T-cell (primary cell): ENCODE measurements at places on chromosomes 12 and 14.

GRCh38 chr12:50313256-50313931 is 30.1 kb upstream of the LIMA1 start:
- H3K27ac ChIP-seq: no peak overlapping the region
- H3K36me3 ChIP-seq: no peaks in the 10 kb centered on the region
- no peak overlapping the region for H3K4me3 ChIP-seq
- DNase-seq: no peak
- H3K4me1 ChIP-seq: no peaks in the 10 kb centered on the region
- no peaks in the 10 kb centered on the region for H3K27me3 ChIP-seq

DNA sequence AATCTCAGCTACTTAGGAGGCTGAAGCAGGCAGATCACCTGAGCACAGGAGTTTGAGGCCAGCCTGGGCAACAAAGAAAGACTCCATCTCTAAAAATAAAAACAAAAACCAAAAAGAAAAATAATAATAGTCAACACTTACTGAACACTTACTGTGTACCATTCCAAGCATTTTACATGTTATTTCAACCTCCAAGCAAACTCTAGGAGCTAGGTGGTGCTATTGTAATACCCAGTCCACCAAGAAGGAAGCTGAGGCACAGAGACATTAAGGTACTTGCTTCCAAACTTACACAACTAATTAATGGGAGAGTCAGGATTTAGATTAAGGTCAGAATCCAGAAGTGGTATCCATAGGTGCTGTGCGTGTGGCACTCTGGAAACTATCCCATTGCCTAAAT is 13.7 kb upstream of the OR6J1 start:
- H3K4me3 ChIP-seq: no peak overlapping the region
- H3K4me1 ChIP-seq: no peaks in the 10 kb centered on the region
- no peaks in the 10 kb centered on the region for H3K36me3 ChIP-seq
- no peaks in the 10 kb centered on the region for H3K27me3 ChIP-seq
- H3K27ac ChIP-seq: no peak overlapping the region

- H3K4me1 ChIP-seq: no peaks in the 10 kb centered on the region
- no peak overlapping the region for H3K27ac ChIP-seq
- H3K36me3 ChIP-seq: no peaks in the 10 kb centered on the region
- no peak for DNase-seq
Measured at GRCh38 chr12:119868992-119869391, 8.1 kb downstream of the CIT start.

- no peak for DNase-seq
- H3K36me3 ChIP-seq: no peaks in the 10 kb centered on the region
- no peak overlapping the region for H3K27ac ChIP-seq
- no peaks in the 10 kb centered on the region for H3K27me3 ChIP-seq
Measured at GRCh38 chr12:21718944-21719650, 55.4 kb downstream of the KCNJ8 start.

DNA sequence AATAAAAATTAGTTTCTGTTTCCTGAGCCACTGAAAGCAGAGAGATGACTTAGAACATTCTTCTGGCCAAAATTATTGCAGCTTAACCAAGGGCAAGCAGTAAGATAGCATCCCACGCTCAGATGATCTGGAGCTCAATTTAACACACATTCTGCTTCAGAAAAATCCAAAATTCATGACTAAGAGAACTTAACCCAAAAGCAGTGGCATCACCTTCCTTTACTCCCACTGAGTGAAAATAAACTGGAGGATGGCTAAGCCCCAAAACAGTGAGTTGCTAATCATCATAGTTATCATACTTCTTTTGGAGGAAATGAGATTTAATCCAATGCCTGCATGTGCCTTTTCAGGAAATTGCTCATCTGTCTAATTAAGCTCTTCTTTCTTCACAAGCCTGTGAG is 195.4 kb downstream of the DUSP6 start:
- H3K4me1 ChIP-seq: no peaks in the 10 kb centered on the region
- H3K36me3 ChIP-seq: no peaks in the 10 kb centered on the region
- DNase-seq: no peak
- no peak overlapping the region for H3K27ac ChIP-seq
- H3K4me3 ChIP-seq: no peak overlapping the region
- H3K27me3 ChIP-seq: no peaks in the 10 kb centered on the region

GRCh38 chr12:101813117-101813516 is 17.6 kb downstream of the GNPTAB start:
- H3K4me3 ChIP-seq: no peak overlapping the region
- no peak overlapping the region for H3K27ac ChIP-seq
- DNase-seq: no peak
- no peaks in the 10 kb centered on the region for H3K36me3 ChIP-seq
- H3K4me1 ChIP-seq: peaks cover 5% of the 10 kb centered on the region

GRCh38 chr14:47008732-47009131 is 357.2 kb upstream of the RPL10L start:
- no peak for DNase-seq
- H3K27me3 ChIP-seq: no peaks in the 10 kb centered on the region
- no peak overlapping the region for H3K27ac ChIP-seq
- no peaks in the 10 kb centered on the region for H3K36me3 ChIP-seq

DNA sequence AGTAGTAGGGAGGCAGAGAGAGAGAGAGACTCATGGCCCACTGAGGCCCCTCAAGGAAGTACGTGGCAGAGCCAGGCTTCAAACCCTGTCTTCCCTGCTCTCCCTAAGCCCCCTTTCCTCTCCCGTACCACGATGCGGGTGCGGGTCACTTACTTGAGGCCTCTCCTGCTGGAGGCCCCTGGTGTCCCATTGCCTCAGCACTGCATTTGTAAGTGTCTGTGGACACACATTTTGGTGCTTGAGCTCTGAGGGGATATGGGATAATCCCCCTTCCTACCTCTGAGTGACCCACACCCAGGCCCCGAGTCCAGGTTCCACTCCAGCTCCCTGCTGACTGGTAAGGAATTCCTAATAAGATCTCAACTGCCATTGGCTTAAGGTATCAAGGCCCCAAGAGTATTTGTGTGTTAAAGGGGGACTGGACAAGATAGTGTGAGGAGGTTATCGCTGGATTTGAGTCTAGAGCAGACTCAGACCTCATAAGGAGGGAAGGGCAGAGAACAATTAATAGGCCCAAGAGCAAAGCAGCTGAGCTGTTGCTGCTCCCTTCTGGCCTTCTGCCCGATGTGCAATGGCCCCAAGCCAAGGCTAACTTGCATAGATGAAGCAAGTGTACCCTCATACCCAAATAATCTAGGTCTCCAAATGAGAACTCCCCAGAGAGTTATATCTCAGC is 71.9 kb downstream of the CRACR2A start:
- peaks cover 62% of the 10 kb centered on the region for H3K36me3 ChIP-seq
- H3K27me3 ChIP-seq: no peaks in the 10 kb centered on the region
- H3K27ac ChIP-seq: no peak overlapping the region
- no peak overlapping the region for H3K4me3 ChIP-seq
- H3K4me1 ChIP-seq: no peaks in the 10 kb centered on the region
- no peak for DNase-seq

- H3K4me3 ChIP-seq: no peak overlapping the region
- no peak for DNase-seq
- H3K36me3 ChIP-seq: no peaks in the 10 kb centered on the region
- H3K27me3 ChIP-seq: peaks cover 84% of the 10 kb centered on the region
Measured at GRCh38 chr12:54024581-54025305, 3.5 kb upstream of the HOXC6 start.

- no peak overlapping the region for H3K4me3 ChIP-seq
- H3K27ac ChIP-seq: no peak overlapping the region
- peaks cover 2% of the 10 kb centered on the region for H3K27me3 ChIP-seq
- no peaks in the 10 kb centered on the region for H3K4me1 ChIP-seq
- H3K36me3 ChIP-seq: no peaks in the 10 kb centered on the region
Measured at GRCh38 chr14:58808828-58809227, 171.1 kb downstream of the DACT1 start.

GRCh38 chr12:113744802-113745395 is 221.2 kb downstream of the RBM19 start:
- no peak overlapping the region for H3K27ac ChIP-seq
- no peaks in the 10 kb centered on the region for H3K36me3 ChIP-seq
- H3K27me3 ChIP-seq: no peaks in the 10 kb centered on the region
- H3K4me3 ChIP-seq: no peak overlapping the region
- no peaks in the 10 kb centered on the region for H3K4me1 ChIP-seq

DNA sequence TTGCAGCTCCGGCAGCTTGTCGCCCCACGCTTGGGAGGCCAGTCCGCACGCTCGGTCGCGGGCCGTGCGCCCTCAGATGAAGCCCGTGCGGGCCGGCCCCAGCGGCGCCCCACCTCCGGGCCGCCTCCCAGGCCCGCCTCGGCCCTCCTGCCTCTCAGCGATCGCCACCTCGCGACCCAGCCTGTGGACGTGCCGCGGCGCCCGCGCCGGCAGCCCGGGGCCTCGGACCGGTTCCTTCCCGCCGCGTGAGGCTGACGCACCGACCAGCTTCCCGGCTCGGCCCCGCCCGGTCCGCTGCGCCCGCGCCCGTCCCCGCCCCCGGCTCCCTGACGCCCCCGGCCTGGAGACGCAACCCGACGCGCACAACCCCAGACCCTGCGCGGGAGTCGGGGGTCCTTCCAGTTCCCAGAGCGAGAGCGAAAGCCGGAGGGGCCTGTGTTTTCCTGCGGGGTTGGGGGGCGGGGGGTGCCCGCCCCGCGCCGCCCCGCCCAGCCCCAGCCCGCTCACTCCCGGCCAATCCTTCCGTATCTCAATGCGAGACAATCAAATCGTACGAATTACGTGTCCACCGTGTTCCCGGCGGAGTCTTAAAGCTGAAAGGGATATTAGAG is at the start of gene ERO1A:
Gene ERO1A, minus strand, starts transcription at position 78 of the 611 bp plus-strand sequence. Its CDS starts 77 bp downstream, at position 1.
- H3K27ac ChIP-seq: peak within 1 kb of the TSS; percentile 71
- peaks cover 21% of the 10 kb centered on the region for H3K4me1 ChIP-seq
- peak within 1 kb of the TSS; percentile 70 for H3K4me3 ChIP-seq
- H3K27me3 ChIP-seq: no peaks in the 10 kb centered on the region

DNA sequence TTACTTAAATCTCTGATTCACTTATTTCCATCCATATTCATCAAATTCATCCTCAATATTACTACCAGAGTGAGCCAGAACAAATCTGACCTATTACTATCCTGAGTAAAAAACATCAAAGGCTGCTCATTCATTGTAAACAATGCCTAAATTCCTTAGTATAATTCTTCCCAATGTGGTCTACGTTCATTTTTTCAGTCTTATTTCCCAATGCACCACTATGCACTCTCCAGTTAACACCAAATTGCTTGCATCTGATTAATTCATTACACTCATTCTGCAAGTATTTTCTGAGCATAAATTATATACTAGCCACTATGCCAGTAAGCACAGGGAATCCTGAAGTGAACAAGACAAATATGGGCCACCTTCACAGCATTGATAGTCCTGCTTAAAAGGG is 110.0 kb downstream of the EPS8 start:
- no peaks in the 10 kb centered on the region for H3K27me3 ChIP-seq
- DNase-seq: no peak
- no peaks in the 10 kb centered on the region for H3K4me1 ChIP-seq
- H3K36me3 ChIP-seq: no peaks in the 10 kb centered on the region

GRCh38 chr12:67048371-67048770 is 220.8 kb upstream of the CAND1 start:
- H3K27ac ChIP-seq: no peak overlapping the region
- H3K4me3 ChIP-seq: no peak overlapping the region
- H3K27me3 ChIP-seq: peaks cover under 1% of the 10 kb centered on the region
- H3K36me3 ChIP-seq: no peaks in the 10 kb centered on the region
- H3K4me1 ChIP-seq: no peaks in the 10 kb centered on the region

GRCh38 chr12:122563361-122563760 is 36.3 kb downstream of the KNTC1 start:
- no peak overlapping the region for H3K4me3 ChIP-seq
- no peaks in the 10 kb centered on the region for H3K4me1 ChIP-seq
- no peak overlapping the region for H3K27ac ChIP-seq
- peaks cover 14% of the 10 kb centered on the region for H3K36me3 ChIP-seq
- DNase-seq: no peak

DNA sequence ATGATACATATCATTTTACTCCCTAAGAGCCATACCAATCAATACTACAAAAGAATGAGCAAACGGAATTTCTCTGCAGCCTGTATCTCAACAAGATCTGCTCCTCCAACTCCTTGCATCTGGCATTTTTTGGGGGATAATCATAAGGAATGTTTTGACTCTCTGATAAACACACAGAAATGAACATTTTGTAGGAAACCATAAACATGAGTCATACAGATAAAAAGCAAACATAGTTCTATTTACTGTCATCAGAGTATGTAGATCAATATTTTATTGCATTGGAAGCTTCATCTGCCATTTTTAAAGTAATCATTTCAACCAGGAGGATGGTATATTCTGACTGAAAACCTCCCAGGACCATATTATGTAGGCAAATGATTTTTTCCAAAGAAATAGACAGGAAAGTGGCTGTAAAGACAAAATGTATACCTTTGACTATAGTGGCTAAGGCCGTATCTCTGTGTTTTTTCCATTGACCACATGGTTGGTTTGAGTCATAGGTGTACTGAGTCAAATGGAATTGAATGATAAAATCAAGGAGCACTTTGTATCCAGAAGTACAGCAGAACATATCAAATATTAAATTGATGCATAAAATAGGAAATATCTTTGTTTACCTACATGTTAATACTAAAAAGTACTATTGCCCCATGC is 32.4 kb upstream of the CD69 start:
- no peak for DNase-seq
- no peak overlapping the region for H3K4me3 ChIP-seq
- H3K36me3 ChIP-seq: no peaks in the 10 kb centered on the region
- H3K27ac ChIP-seq: no peak overlapping the region

DNA sequence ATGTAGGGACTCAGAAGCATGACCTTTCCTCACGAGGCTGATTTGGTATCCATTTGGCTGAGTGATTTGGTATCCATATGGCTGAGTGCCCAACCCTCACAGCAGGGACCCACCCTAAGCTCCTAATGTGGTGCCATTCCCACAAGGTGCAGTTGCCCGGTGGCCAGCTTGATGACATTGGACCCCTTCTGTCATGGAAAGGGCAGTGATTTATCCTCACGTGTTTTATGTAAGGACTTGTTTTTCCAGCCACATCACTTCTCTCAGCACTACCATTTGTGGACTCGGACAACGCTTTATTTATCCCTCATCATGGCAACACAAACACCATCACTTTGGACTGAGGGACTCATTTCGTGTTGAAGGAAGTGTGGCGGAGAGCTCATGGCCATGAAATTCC is 8.5 kb upstream of the CDC42BPB start:
- no peak overlapping the region for H3K27ac ChIP-seq
- H3K4me3 ChIP-seq: no peak overlapping the region
- H3K4me1 ChIP-seq: no peaks in the 10 kb centered on the region
- peaks cover 41% of the 10 kb centered on the region for H3K27me3 ChIP-seq
- no peak for DNase-seq
- H3K36me3 ChIP-seq: no peaks in the 10 kb centered on the region

- H3K4me1 ChIP-seq: no peaks in the 10 kb centered on the region
- no peak overlapping the region for H3K27ac ChIP-seq
- DNase-seq: no peak
- peaks cover 3% of the 10 kb centered on the region for H3K27me3 ChIP-seq
- no peaks in the 10 kb centered on the region for H3K36me3 ChIP-seq
Measured at GRCh38 chr12:75853626-75854025, 177.9 kb downstream of the PHLDA1 start.

GRCh38 chr12:101050631-101051030 is 159.4 kb downstream of the SLC5A8 start:
- no peak for DNase-seq
- no peaks in the 10 kb centered on the region for H3K4me1 ChIP-seq
- no peak overlapping the region for H3K27ac ChIP-seq
- H3K4me3 ChIP-seq: no peak overlapping the region
